Lung (tissue), 17 donors: ENCODE measurements at places on chromosomes 1 and 21.

GRCh38 chr21:41664881-41665765 is 101.7 kb downstream of the RIPK4 start:
- H3K4me1 ChIP-seq: no peaks in the 10 kb centered on the region
- H3K27me3 ChIP-seq: no peaks in the 10 kb centered on the region
- no peak overlapping the region for H3K27ac ChIP-seq
- no peak overlapping the region for H3K4me3 ChIP-seq
- H3K36me3 ChIP-seq: no peaks in the 10 kb centered on the region
- DNase-seq: peak; percentile 36

- H3K27me3 ChIP-seq: peaks cover 3% of the 10 kb centered on the region
- no peaks in the 10 kb centered on the region for H3K36me3 ChIP-seq
- no peak overlapping the region for H3K4me3 ChIP-seq
- H3K4me1 ChIP-seq: peaks cover 17% of the 10 kb centered on the region
- H3K27ac ChIP-seq: no peak overlapping the region
These were observed 38.7 kb upstream of the COL6A2 start for GRCh38 chr21:46059195-46059594.

DNA sequence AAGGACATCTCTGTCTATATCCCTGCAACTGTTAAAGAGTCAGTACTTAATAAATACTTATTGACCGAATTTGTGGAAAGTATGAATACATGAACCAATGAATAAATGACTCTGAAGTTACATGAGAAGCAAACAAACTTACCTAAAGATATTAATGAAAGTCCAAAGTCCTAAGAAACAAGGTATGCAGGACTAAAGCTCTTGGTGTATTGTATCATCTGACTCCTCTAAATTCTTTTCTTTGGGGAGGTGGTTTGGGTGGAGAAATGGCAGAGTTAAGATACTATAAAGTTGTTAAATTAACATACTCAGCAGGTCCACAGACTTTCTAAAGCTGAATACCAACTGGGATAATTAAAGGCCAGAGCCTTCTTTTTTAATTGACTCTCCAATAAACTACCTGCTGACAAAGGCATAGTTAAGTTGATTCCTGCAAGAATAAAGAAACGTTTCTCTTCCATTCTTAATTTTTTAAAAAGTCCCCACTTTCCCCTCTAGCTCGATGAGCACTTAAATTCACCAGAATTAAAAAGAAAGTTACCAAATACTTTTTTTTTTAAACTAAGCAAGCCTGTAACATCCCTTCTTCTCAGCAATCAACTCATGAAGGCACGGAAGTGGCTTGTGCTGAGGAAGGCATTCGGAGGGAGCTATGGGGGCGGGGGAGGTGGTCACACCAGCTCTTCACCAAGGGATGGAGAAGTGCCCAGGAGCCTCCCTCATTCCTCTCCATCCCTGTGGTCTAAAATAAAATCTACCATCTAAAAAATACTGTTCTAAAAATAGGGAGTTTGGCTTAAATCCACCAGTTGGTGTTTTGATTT is 61.1 kb downstream of the GADD45A start:
- DNase-seq: no peak
- H3K36me3 ChIP-seq: no peaks in the 10 kb centered on the region
- H3K27me3 ChIP-seq: no peaks in the 10 kb centered on the region
- H3K27ac ChIP-seq: no peak overlapping the region
- peaks cover 26% of the 10 kb centered on the region for H3K4me1 ChIP-seq

GRCh38 chr1:245656189-245656717 is 501.5 kb downstream of the KIF26B start:
- H3K4me1 ChIP-seq: peaks cover 3% of the 10 kb centered on the region
- H3K4me3 ChIP-seq: no peak overlapping the region
- DNase-seq: no peak
- no peaks in the 10 kb centered on the region for H3K36me3 ChIP-seq
- H3K27me3 ChIP-seq: no peaks in the 10 kb centered on the region
